ENCODE measurements at places on chromosomes 4 and X.

DNA sequence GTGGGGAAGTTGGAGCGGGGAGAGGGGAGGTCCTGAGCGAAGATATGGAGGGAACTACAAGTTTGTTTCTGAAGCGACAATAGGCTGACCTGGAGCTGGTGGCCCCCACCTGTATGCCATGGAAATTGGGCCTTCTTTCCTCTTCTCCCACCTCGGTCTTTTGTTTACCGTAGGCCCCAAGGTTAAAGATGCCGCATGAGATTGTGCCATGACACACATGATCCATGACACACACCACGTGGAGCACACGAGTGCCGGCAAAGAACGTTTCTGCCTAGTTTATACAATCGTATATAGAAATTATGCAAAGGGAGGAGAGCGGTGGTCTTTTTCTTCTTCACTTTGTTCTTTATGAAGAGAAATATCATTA is 408 bp downstream of the TMEM33 start:
- no peak for DNase-seq

GRCh38 chr4:15006416-15007024 is 4.2 kb downstream of the CPEB2 start:
- DNase-seq: no peak

- no peak for DNase-seq
Observed at GRCh38 chr4:173498023-173498422, 32.0 kb downstream of the HAND2 start.

- DNase-seq: no peak
Observed at GRCh38 chr4:24252121-24252520, 332.2 kb downstream of the DHX15 start.

- DNase-seq: no peak
Observed at GRCh38 chr4:162131256-162131655, 32.5 kb downstream of the FSTL5 start.

DNA sequence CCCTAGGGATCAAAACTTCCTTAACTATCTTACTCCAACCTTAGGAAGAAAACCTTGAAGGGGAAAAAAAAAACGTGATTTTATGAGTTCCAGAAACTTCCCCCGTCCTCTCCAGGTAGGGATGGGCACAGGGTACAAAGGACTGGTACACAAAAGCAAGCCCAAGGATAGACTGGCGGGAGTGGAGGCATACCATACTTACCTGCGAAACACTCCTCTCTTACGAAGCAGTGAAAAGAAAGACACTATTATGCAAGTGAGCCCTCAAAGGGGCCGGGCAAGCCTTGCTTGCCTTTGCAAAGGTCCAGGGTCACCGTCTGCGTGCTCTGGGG is 651 bp downstream of the TSPAN6 start:
- no peak for DNase-seq

- DNase-seq: no peak
Observed at GRCh38 chr4:176034499-176034898, 31.1 kb upstream of the WDR17 start.

- DNase-seq: no peak
Observed at GRCh38 chr4:105179539-105180401, 33.1 kb downstream of the TET2 start.

DNA sequence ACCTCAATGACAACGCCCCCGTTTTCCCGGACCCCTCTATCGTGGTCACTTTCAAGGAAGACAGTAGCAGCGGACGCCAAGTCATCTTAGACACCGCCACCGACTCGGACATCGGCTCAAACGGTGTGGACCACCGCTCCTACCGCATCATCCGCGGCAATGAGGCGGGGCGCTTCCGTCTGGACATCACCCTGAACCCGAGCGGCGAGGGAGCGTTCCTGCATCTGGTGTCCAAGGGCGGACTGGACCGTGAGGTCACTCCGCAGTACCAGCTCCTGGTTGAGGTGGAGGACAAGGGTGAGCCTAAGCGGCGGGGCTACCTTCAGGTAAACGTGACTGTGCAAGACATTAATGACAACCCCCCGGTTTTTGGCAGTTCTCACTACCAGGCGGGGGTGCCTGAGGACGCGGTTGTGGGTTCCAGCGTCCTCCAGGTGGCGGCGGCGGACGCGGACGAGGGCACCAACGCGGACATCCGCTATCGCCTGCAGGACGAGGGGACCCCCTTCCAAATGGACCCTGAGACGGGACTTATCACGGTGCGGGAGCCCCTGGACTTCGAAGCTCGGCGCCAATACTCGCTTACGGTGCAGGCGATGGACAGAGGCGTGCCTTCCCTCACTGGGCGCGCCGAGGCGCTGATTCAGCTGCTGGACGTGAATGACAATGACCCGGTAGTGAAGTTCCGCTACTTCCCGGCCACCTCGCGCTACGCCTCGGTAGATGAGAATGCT is 2.2 kb downstream of the FAT4 start:
- DNase-seq: no peak

- DNase-seq: no peak
Observed at GRCh38 chr4:147580396-147580795, 36.8 kb upstream of the TMEM184C start.

DNA sequence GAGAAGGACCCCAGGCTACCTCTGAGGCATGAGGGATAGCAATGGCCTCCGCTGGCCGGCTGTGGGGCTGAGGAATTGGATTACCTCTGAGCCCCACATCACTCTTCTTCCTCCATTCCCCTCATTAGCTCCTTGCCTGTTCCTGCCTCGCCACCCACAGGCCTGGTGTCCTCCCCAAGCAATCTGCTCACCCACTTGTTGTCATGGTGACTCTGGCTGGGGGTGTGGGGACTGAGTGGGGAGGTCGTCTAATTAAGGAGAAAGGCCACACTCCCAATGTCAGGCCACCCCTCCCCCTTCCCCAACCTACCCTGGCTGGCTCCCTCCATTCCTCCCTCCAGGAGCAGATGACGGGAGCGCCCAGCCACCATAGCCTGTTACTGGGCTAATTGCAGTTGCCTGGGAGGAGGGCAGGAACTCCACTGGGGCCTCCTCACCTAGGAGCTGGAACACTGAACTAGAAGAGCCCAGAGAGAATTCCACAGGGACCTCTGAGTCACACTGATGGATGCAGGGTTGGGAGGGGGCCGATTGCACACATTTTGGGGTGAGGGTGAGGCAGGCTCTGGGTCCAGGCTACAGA is 20.7 kb downstream of the NALF2 start:
- DNase-seq: no peak

GRCh38 chr4:168501407-168501806 is 4.6 kb downstream of the PALLD start:
- no peak for DNase-seq

DNA sequence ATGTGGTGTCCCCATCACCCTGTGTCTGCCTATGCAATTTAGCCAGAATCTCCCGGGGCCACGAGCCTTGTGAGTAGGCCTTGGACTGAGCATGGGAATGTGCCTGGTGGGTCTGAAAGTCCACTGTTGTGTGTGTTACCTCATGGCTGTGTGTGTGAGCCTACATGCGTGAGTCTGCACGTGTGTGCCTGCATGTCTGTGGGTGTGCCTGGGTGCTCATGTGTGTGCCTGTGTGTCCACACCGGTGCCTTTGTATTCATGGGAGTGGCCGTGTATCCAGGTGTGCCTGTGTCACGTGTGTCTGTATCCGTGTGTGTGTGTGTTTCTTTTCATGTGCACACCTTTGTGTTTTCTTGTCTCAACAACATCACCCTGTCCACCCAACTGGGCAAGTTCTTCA is 14.2 kb downstream of the ATP5ME start:
- no peak for DNase-seq

GRCh38 chr4:98568941-98569663 is 89.3 kb downstream of the TSPAN5 start:
- no peak for DNase-seq

DNA sequence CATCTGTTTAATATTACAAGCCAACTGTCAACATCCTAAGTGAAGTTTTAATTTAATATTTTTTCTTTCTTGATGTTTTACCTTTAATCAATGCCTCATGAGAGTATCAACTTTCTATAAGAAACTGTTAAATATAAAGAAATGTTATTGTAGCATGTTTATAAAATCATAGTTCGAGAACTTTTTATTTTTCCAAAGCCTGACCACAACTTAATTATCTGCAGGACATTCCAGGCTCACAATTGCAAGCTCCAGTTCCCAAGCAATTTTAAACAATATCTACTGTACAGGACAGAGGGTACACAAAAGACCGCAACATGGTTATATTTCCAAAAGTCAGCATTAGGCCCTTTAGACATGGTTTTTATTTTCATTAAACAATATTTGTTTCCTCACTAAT is 20.1 kb downstream of the STX18 start:
- DNase-seq: no peak

DNA sequence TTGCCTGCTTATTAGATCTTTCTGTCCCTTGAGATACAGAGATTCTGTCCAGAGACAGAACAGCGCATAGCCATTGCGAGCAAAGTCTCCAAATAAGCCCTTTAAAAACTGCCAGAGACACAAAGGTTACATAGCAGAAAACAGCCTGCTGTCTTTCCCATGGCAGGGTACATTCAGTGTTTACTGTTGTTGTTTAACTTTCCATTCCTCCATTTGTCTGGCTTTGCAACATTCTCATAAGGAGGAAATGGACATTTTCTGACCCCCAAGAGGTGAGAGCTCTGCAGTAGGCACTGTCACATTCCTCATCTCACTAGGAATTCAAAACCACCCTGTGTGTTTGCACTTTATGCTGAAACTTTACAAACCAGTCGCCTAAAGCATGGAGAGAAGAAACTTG is 48.3 kb downstream of the PDE5A start:
- DNase-seq: no peak
